ENCODE measurements at places on chromosomes 6 and 20. TPM values are rescaled to one million over a fixed set of nuclear protein-coding genes. Genes with fewer than 3 reads are reported as not detected.

- DNase-seq: no peak
Measured at GRCh38 chr6:22290045-22290444, 6.8 kb downstream of the PRL start.

GRCh38 chr6:16621002-16621401, 140.3 kb downstream of the ATXN1 start:
- DNase-seq: no peak

DNA sequence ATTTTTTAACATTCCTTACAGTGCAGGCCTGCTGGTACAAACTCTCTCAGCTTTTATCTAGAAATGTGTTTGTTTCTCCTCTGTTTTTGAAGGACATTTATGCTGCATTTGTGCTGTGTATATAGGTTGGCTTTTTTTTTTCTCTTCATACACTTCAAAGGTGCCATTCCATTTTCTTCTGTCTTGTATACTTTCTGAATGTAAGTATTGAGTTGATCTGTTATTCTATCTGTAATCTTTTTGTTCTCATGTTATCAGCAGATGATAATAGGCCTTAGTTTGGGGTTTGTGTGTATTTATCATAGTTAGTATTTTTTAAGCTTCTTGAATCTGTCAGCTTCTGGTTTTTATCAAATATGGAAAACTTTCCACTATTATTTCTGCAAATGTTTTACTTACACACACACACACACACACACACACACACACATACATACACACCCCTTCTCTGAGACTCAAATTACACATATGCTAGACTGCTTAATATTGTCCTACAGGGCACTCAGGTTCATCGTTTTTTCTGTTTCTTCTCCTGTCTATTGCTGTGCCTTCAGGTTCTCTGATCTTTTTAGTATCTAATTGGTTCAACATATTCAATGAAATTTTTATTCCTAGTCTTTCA, 74.6 kb downstream of the RPP40 start:
- no peak for DNase-seq

DNA sequence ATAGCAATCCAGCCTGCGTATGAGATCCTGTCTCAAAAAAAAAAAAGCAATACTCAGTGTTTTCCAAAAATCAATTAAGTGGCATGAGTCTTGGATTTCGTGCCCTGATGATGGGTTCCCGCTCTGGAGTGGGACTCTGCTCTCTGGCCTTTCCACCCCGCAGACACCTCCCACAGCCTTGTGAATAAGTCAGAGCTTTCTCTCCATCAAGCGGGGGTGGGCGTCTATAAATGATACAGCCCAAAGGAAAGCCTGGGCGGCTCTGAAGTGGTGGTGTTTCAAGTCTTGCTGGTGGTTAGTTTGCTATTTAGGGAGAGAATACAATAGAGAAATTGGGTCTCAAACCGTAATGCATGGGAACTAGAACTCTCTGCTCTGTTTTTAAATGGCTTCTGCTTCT, 52.5 kb upstream of the TAGAP start:
- DNase-seq: peak; percentile 20

GRCh38 chr6:98833307-98834059, 891 bp upstream of the POU3F2 start:
- DNase-seq: no peak

Gene SLC26A8
- total RNA-seq: not detected

All from activated CD8-positive, alpha-beta T cell treated with anti-CD3 and anti-CD28 coated beads, Interleukin-2, amount 10 ng/mL, durations not matched to agents 7 days and 5 days (primary cell).